ENCODE measurements at places on chromosomes 12 and 14. TPM values are rescaled to one million over a fixed set of nuclear protein-coding genes. Genes with fewer than 3 reads are reported as not detected.

DNA sequence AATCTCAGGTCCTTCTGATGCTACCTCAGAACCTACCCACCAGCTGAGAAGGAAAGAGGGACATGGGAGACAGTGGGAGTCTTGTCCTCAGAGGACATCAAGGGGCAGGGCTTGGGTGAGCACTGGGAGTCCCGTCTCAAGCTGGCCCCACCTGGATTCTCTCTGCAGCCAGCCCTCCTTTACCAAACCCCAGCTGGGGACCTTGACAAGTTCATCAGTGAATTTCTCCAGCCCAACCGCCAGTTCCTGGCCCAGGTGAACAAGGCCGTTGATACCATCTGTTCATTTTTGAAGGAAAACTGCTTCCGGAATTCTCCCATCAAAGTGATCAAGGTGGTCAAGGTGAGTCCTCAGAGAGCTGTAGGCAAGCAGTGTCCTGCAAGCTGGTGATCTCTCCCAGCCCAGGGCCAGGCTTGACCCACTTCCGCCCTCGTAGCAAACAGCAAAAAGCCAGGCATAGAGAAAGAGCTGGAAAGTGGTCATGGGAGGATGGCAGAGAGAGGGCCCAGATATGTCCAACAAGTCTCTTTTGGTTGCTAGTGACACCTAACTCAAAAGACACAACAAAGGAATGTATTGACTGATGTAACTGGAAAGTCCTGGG is 14.2 kb upstream of the OAS2 start:
- H3K36me3 ChIP-seq: peaks cover 19% of the 10 kb centered on the region
- no peaks in the 10 kb centered on the region for H3K27me3 ChIP-seq
- no peak overlapping the region for H3K27ac ChIP-seq
- no peak for DNase-seq
- H3K4me3 ChIP-seq: no peak overlapping the region
- no peaks in the 10 kb centered on the region for H3K4me1 ChIP-seq

GRCh38 chr12:56991319-56992246 is 14.8 kb downstream of the ZBTB39 start:
- H3K4me3 ChIP-seq: no peak overlapping the region
- H3K36me3 ChIP-seq: no peaks in the 10 kb centered on the region
- DNase-seq: no peak
- H3K27ac ChIP-seq: no peak overlapping the region

- no peak overlapping the region for H3K4me3 ChIP-seq
- no peaks in the 10 kb centered on the region for H3K36me3 ChIP-seq
- peaks cover 24% of the 10 kb centered on the region for H3K4me1 ChIP-seq
- DNase-seq: no peak
- H3K27ac ChIP-seq: no peak overlapping the region
Observed at GRCh38 chr14:75418850-75419768, 8.7 kb upstream of the JDP2 start.

TMEM263 gene
- total RNA-seq: 205 TPM

DNA sequence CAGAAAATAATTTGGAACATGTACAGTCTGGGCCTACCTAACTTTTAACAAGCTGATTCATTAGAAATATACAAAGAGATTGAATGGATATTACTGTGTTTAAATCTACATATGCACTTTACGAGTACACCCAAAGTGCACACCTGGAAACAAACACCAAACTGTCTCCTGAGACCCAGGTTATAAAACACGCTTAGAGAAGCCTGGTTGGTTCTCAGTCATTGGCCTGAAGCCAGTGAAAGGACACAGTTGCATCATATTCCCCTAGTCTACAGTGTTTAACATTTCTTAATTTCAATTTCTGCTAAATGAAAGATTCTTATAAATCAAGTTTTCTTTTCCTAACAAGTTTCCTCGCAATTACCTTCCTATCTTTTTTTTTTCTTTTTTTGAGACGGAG is 209.5 kb downstream of the FBXL14 start:
- DNase-seq: no peak
- no peaks in the 10 kb centered on the region for H3K4me1 ChIP-seq
- no peaks in the 10 kb centered on the region for H3K27me3 ChIP-seq
- H3K36me3 ChIP-seq: peaks cover 10% of the 10 kb centered on the region
- H3K27ac ChIP-seq: no peak overlapping the region

- no peak for DNase-seq
- H3K36me3 ChIP-seq: no peaks in the 10 kb centered on the region
- no peak overlapping the region for H3K4me3 ChIP-seq
- H3K4me1 ChIP-seq: peaks cover 11% of the 10 kb centered on the region
- no peak overlapping the region for H3K27ac ChIP-seq
- H3K27me3 ChIP-seq: no peaks in the 10 kb centered on the region
Observed at GRCh38 chr12:58481811-58482210, 438.5 kb downstream of the LRIG3 start.

- H3K4me1 ChIP-seq: no peaks in the 10 kb centered on the region
- no peaks in the 10 kb centered on the region for H3K36me3 ChIP-seq
- peaks cover 22% of the 10 kb centered on the region for H3K27me3 ChIP-seq
- DNase-seq: no peak
Observed at GRCh38 chr14:101604228-101604934, 43.1 kb downstream of the DIO3 start.

- H3K36me3 ChIP-seq: peaks cover 35% of the 10 kb centered on the region
- H3K27me3 ChIP-seq: no peaks in the 10 kb centered on the region
- H3K27ac ChIP-seq: peak overlapping the region; percentile 93
- peak overlapping the region; percentile 77 for H3K4me3 ChIP-seq
- H3K4me1 ChIP-seq: peaks cover 94% of the 10 kb centered on the region
Observed at GRCh38 chr14:88834883-88835431, 10.5 kb downstream of the TTC8 start.

DNA sequence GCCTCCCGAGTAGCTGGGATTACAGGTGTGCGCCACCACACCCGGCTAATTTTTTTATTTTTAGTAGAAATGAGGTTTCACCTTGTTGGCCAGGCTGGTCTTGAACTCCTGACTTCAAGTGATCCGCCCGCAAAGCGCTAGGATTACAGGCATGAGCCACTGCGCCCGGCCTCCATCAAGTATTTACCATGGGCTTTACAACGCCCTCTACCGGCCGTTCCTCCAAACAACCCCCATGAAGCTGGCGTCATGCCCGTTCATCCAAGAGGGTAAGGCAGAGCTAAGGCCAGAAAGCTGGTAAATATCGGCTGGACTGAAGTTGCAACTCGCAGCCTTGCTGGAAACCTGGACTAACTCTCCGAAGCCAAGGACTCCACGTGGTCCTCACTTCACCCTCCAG is 41.6 kb downstream of the RNF34 start:
- no peak overlapping the region for H3K4me3 ChIP-seq
- H3K4me1 ChIP-seq: peaks cover 2% of the 10 kb centered on the region
- H3K27ac ChIP-seq: no peak overlapping the region
- DNase-seq: no peak

GRCh38 chr14:89551432-89551831 is 134.4 kb upstream of the FOXN3 start:
- no peak for DNase-seq
- no peaks in the 10 kb centered on the region for H3K27me3 ChIP-seq
- H3K4me1 ChIP-seq: peaks cover 13% of the 10 kb centered on the region
- no peak overlapping the region for H3K4me3 ChIP-seq
- no peak overlapping the region for H3K27ac ChIP-seq

WDR20 gene
- total RNA-seq: 30.5 TPM

- H3K4me1 ChIP-seq: no peaks in the 10 kb centered on the region
- no peak for DNase-seq
- peaks cover 2% of the 10 kb centered on the region for H3K27me3 ChIP-seq
- H3K36me3 ChIP-seq: no peaks in the 10 kb centered on the region
- no peak overlapping the region for H3K27ac ChIP-seq
Observed at GRCh38 chr14:33515441-33515840, 435.4 kb downstream of the EGLN3 start.

DDX47 gene
- 93.7 TPM for total RNA-seq

DNA sequence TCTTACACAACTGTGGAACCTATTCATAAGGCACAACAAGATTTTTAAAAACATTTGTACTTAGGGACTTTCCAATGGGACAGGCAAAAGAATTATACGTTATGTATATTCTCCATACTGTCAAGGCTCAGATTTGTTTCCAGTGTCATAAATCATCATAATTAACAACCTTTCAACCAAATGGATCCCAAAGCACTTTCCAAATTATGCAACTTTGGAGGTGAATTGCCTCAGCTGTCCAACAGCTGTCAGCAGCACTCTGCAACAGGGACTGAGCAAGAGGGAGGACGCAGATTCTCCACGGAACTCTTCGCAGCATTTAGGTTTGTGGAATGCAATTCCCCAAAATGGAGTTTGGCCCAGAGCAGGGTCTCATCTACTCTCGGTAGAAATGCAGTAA is 186.6 kb downstream of the PAX9 start:
- H3K4me3 ChIP-seq: no peak overlapping the region
- H3K27me3 ChIP-seq: no peaks in the 10 kb centered on the region
- no peak for DNase-seq
- no peak overlapping the region for H3K27ac ChIP-seq
- H3K36me3 ChIP-seq: no peaks in the 10 kb centered on the region
- no peaks in the 10 kb centered on the region for H3K4me1 ChIP-seq

CAPZA3 gene
- total RNA-seq: not detected

OTOGL gene
- total RNA-seq: 0.27 TPM

IL22 gene
- not detected for total RNA-seq

ISM2 gene
- total RNA-seq: not detected

DNA sequence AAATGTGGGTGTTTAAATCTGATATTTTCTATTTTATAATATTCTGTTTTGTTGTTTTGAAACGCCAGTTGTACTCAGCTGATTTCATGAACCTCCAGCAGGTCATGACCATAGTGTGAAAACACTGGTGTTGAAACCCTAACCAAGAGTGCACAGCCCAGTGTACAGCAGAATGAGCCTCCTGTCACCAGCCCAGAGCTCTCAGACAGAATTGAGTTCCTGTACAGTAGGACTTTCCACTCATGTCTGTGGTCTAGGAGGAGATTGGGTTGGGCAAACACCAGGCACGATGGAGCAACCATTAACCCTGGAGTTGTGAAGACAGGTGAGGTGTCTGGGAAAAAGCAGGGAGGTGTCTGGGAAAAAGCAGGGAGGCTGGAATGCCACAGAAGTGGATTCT is 908.8 kb downstream of the VRK1 start:
- no peaks in the 10 kb centered on the region for H3K4me1 ChIP-seq
- H3K27ac ChIP-seq: no peak overlapping the region
- peaks cover 4% of the 10 kb centered on the region for H3K36me3 ChIP-seq
- DNase-seq: no peak

KIF26A gene
- not detected for total RNA-seq

DNA sequence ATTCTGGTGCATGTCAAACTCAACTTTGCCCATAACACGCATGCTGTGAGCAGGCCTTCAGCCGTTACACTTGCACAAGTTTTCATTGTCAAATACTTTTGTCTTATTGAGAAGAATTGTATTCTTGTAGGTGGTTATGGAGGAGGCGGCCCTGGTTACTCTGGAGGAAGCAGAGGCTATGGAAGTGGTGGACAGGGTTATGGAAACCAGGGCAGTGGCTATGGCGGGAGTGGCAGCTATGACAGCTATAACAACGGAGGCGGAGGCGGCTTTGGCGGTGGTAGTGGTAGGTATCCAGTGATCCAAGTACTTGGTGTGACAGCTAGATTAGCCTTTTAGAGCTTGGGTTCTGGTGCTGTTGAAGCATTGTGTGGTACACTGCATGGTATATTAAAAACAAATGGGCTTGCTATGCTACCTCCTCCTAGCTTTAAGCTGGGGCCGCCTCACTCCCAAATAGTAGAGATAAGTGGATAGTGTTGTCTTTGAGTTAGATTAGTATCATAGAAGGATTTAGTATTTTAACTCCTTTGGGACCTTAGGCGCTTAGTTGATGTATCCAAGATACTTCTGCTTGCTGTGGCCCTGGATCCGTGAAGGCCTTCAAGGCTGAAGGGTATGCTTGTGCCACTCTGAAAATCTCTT is 2.5 kb downstream of the HNRNPA1 start:
- H3K36me3 ChIP-seq: peaks cover 31% of the 10 kb centered on the region
- H3K4me3 ChIP-seq: no peak overlapping the region
- peaks cover 6% of the 10 kb centered on the region for H3K27me3 ChIP-seq
- H3K27ac ChIP-seq: no peak overlapping the region
- H3K4me1 ChIP-seq: peaks cover 53% of the 10 kb centered on the region
- DNase-seq: no peak

DNA sequence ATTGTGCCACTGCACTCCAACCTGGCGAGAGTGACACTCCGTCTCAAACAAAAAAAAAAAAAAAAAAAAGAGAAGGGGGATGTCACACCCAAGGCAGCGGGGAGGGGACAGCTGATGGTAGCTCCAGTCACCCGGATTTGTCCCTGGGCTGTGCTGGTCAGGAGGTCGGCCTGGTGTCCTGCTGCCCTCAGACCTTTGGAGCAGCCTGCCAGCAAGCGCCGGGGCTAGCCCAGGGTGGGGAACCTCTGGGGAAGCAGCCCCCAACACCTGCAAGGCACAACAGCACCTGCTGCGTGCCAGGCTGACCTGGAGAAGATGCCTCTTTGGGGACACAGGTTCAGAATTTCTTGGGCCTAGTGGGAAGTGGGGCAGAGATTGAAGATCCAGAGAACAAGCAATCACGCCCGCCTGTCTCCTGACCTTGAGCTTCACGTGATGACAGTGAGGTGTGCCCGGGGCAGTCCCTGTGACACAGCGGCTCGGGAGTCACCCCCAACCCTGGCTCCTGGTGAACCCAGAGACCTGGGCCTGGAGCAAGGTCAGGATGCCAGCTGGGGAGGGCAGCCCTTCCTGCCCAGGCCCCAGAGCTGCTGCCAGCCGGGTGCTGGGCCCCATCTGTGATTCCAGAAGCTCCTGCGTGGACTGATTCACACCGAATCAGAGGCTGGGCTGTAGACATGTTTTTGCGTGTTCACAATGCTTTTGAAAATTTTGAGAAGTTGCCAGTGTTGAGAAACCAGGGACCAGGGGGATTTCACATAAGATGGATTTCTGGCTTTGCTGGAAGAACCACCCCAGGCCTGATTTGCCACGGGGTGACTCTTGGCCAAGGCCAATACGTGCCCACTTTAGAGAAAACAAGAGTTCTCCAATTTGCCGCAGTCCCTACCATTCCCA is 66.4 kb downstream of the RFLNA start:
- peak overlapping the region; percentile 24 for H3K27ac ChIP-seq
- peaks cover 31% of the 10 kb centered on the region for H3K36me3 ChIP-seq
- no peak for DNase-seq
- H3K27me3 ChIP-seq: peaks cover 7% of the 10 kb centered on the region
- no peak overlapping the region for H3K4me3 ChIP-seq
- no peaks in the 10 kb centered on the region for H3K4me1 ChIP-seq

ZNF140 gene
- 7.7 TPM for total RNA-seq
